ENCODE measurements at places on chromosomes 4 and X.

DNA sequence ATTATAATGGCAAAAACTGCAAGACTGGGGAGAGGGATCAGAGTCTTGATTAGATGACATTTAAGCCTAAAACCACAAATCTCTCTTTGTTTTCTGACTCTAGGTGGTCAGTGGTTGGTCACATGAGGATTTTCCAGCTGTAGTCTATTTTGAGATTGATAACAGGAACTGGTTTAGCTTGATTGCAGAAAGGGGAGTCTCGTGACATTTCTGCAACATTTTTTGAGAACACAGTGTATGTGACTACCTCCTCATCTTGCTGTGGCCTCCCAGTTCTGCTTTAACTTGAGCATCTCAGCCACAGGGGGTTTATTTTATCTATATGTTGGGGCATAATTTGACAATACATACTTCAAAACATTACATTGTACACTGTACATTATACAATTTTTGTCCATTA, 726.4 kb upstream of the MAGEB2 start:
- no peak for DNase-seq

- DNase-seq = no peak
Measured at GRCh38 chr4:153765894-153766293, 6.1 kb upstream of the RNF175 start.

GRCh38 chr4:35106091-35106734, 1138.1 kb downstream of the ARAP2 start:
- DNase-seq = no peak

DNA sequence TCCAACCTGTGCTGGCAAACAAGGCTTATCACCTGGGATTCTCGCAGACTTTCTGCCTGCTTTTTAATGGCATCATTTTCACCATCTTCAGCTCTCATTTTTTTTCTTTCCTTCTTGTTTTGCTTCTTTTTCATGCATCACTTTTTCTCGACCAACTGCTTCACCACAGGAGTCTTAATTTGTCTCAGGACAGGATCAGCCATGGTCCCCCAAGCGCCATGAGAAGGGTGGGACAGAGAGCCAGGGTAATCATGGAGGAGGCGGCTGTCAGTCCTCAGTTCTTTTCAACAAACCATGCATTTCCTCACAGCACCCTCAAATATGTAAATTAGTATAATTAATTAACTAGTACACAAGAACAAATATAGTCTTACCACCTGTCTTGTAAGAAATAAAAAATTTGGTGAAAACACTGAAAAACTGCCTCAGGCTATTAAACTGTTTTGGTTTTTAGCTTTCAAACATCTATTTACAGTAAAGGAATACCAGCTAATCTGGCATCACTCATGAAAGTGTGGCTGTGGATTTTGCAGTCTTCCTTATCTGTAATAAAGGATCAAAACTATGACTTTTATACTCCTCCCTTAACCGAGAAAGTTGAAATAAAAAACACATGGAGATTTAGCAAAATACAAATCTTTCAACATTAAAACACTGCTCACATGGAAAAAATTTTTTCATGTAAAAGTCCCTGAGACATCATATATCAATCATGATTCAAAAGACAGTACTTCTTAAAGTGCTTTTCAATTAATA, 19.1 kb downstream of the EIF4E start:
- DNase-seq = no peak

DNA sequence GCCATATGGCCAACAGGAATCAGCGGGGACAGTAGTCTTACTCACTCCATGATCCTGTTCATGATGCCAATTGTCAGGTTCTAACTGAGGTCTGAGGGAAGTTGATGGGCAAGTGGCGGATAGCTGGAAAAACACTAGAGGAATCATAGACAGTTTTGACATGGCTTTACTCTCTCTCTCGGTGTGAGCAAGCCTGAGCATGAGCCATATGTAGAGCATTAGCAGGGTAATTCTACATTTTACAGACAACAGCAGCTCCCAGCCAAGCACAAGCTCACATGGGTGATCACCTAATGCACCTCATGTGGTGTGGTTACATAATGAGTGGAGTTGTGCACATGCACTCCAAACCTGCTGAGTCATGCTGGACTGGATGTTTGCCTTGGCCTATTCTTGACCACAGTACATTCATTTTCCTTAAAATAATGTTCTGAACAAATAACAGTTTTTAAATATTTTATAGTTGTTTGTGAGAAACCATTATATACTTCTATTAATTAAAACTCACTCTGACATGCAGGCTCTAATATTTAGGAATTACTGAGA, 429.2 kb downstream of the GPAT3 start:
- DNase-seq = no peak

DNA sequence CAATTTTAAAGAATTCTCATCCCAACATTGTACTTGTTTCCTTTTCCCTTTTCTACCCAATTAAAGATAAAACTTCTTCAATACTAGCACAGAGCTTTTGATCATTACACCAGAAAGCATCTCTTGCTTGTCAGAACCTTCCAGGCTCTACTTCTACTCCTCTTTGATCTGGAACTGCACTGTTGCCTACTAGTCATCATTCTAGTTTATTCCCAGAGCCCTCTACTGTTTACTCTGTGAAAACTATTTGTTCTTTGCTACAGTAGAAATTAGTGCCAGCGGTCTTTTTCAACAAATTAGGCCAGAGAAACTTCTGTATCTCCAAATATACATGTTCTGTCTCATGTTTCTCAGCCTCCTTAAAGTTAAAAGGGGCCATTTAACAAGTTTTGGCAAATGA, 46.8 kb upstream of the TMPRSS11F start:
- DNase-seq = no peak

DNA sequence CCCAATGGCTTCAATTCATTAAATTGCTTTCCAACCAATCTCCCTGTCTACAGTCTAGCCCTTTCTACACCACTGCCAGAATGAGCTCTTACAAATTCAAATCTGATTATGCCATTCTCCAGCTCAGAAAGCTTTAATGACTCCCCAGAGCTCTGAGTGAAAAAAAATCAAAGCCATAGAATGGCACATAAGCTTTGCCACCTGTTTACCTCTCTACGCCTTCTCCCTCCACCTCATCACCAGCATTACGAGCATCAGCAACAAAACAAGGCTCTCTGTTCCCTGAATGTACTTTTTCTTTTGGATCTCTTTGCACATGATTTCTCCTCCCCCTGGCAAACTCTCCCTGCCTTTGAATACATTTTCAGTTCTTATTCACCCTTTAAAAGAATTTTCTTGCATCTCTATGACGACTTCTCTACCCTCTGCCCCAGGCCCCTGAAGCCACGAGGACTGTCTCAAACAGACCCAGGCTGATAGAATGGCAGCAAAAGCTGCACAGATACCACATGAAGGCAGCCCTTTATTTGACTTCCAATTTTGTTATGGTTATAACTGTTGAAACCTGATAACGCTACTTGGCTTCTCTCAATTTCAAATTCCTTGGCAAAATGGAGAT, 516.0 kb downstream of the PCDH7 start:
- no peak for DNase-seq

GRCh38 chr4:119151161-119151560, 15.5 kb downstream of the MYOZ2 start:
- no peak for DNase-seq

DNA sequence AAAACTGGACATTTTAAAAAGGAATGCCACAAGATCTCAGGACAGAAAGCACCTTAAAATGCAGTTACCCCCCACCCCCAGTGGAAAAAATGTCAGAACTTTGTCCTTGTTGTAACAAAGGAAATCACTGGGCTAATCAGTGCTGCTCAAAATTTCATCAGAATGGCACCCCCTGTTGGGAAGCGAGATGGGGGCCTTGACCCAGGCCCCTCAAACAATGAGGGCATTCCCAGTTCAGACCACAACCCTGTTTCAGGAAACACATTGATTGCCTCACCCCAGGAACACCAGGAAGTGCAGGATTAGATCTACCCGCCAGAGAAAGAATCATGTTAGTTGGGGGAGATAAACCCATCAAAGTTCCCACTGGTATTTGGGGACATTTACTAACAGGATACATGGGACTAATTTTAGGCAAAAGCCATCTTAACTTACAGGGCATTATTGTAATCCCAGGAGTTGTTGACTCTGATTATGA, 16.4 kb downstream of the SPIN2B start:
- DNase-seq = no peak

DNA sequence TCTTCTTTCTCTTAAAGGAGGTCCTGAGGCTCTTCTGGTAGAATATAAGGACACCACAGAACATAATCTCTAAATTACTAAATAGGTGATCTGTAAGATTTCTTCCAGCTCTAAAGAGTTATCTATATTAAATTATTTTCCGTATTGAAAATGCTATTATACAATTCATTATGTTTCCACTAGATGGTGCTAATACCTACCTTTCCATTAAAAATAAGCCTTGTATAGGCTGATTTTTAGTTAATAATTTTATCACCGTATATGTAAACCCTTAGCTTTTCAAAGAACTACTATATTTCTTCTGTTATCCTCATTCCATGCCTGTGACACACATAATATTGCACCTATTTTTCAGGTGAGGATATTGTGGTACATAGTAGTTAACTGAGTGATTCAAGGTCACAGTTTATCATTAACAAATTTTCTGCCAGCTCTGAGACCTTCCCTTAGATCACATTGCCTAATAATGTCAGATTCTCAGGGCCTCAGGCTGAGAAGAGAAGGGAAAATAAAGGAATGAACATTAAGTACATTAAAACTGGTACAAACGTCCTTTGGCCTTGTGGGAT, 138.8 kb downstream of the TEX11 start:
- DNase-seq = no peak

DNA sequence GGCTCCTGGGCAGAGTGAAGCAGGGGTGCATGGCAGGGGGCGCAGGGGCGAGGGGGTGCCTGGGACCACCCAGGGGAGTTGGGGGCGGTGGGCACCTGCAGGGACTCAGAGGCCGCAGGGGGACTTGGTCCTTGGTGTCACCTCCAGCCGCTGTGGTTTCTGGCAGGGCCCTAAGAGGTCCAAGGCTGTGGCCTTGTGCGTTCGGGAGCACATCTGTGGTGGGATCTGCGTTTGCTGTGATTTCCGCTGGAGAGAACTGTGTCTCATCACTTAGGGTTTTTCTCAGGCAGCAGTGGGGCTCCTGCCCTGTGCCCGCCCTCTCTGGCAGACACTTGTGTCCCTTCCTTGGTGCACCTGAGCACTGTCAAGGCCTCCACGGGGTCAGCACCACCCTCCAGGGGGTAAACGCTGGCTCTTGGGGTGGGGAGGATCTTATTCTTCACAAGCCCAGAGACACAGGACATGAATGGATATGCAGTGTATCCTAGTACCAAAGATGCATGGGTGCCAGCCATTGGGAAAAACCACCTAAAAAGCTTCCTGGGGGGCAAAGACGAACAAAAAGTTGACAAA, 66.5 kb downstream of the ACOX3 start:
- DNase-seq = no peak

DNA sequence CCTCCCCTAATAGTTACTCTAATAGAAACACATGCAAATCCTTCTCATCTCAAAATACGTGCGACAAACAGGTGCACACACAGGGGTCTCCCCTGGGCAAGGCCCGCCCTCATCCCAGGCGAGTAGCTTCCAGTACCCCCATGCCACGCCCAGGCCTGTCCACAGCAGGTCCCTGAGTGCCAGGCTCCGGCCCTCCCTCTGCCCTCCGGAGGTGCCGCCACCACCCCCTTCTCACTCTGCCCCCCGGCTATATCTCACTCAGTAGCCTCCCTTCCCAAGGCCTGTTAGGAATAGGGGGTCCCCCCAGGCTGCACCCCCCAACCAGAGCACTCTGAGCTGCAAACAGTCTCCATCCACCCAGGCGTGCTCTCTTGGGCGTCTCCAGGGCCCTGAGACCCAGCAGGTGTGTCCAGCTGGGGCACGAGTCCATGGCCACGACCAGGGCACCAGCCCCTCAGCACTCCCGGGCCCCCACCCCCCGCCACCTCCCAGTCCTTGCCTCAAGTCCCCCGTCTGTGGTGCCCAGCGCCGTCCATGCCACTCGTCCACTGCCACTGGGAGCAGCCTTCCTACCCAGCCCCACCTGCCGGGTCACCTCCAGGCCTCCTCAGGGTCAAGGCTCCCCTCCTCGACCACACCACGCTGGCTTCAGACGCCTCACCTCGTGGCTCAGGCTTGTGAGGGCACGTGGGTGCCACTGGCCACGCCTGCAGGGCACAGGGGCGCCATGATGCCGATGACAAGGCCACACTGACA, 41.7 kb downstream of the FAM53A start:
- no peak for DNase-seq

DNA sequence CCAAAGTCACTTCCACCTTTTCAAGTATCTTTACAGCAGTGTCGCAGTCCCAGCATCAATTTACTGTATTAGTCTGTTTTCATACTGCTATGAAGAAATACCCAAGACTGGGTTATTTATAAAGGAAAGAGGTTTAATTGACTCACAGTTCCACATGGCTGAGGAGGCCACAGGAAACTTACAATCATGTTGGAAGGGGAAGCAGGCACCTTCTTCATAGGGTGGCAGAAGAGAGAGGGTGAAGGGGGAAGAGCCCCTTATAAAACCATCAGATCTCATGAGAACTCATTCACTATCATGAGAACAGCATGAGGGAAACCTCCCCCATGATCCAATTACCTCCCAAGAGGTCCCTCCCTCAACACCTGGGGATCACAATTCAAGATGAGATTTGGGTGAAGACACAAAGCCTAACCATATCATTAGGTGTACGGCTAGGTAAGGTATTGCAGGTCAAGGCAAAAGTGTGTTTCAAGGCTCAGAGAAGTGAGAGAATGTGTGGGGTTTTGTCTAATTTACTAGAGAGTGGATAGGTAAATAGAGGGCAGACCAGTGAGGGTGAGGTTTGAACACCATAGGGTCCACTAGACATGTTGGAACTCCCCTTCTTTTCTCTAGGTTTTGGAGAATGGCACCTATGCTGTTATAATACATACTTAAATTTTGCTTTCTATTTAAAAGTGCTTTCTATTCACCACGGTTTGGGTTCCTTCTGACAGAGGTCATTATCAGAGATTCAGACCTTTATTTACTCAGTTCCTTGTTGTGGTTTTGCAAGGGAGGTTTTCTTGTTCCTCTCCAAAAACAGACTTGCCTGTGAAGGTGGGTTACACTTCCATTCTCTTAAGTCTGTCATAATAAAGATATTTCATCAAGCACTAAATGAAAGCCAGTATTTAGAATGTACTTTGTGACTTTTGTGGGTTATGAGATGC, 186.6 kb downstream of the CPEB2 start:
- DNase-seq = no peak

DNA sequence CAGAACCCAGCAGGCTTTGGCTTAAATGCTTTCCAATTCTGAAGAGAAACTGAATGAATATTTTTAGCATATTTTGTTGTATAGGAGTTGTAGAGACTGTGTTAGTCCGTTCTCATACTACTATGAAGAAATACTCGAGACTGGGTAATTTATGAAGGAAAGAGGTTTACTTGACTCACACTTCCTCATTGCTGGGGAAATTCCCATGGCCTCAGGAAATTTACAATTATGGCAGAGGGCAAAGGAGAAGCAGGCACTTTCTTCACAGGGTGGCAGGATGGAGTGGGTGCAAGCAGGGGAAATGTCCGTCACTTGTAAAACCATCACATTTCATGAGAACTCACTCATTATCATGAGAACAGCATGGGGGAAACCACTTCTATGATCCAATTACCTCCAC, 291.7 kb downstream of the PACRGL start:
- no peak for DNase-seq
